ENCODE measurements at places on chromosomes 16 and 17. TPM values are rescaled to one million over a fixed set of nuclear protein-coding genes. Genes with fewer than 3 reads are reported as not detected.

GRCh38 chr17:43721537-43722268 lies 36.9 kb downstream of the SOST start:
- DNase-seq: no peak

- no peak for DNase-seq
Observed at GRCh38 chr17:8056976-8057625, 18.2 kb downstream of the ALOX15B start.

- DNase-seq: no peak
Observed at GRCh38 chr17:76843703-76844484, 24.3 kb upstream of the MGAT5B start.

- no peak for DNase-seq
Observed at GRCh38 chr16:71214746-71215381, 15.7 kb downstream of the HYDIN start.

GRCh38 chr17:53633856-53634255 lies 188.9 kb upstream of the KIF2B start:
- DNase-seq: no peak

- DNase-seq: no peak
Observed at GRCh38 chr16:12760819-12761611, 42.7 kb downstream of the CPPED1 start.

DNA sequence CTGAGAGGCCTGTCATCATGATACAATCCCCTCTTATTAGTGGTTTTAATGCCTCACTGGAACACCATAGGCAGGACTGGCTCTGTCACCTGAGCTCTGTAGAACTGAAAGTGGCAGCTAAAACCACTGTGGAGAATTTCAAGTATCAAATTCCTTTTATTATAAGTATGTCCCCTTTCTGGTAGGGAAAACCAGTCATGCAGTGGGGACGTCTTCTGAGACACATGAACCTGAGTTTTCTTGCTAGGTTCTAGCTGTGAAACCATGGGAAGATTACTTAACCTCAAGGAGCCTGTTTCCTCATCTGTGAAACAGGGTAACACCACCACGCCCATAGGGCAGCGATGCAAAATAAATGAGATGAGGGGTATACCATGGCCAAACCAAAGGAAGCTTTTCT lies 4.7 kb downstream of the VAC14 start:
- DNase-seq: no peak

- DNase-seq: no peak
Observed at GRCh38 chr16:66332634-66333610, 33.6 kb upstream of the CDH5 start.

DNA sequence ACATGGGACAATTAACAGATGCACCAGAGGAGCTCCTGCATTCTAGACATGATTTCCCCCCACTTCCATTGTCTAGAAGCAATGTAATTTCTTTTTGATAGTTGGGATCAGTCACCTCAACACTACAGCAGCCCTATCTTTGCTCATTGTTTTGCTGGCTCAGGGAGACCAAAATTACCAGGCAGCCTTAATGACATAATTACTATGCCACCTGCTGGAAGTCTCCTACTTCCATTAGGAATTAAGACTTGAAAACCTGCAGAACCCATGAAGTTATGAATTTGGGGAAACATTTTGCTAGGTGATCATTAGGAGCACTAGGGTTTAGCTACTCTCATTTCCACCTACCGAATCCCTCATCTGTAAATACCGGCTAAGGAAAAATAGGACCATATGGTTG lies 312.0 kb upstream of the CA10 start:
- no peak for DNase-seq

- DNase-seq: no peak
Observed at GRCh38 chr17:327296-327695, 25.3 kb downstream of the RPH3AL start.

The ERCC4 gene
- 16.3 TPM for total RNA-seq

The CPSF4L gene
- not detected for total RNA-seq

The ASGR2 gene
- not detected for total RNA-seq
